Cardiac septum (tissue), 1 donor: ENCODE measurements at places on chromosomes 3 and 15.

- no peak for DNase-seq
These were observed 182.5 kb downstream of the VGLL4 start for GRCh38 chr3:11461226-11461625.

DNA sequence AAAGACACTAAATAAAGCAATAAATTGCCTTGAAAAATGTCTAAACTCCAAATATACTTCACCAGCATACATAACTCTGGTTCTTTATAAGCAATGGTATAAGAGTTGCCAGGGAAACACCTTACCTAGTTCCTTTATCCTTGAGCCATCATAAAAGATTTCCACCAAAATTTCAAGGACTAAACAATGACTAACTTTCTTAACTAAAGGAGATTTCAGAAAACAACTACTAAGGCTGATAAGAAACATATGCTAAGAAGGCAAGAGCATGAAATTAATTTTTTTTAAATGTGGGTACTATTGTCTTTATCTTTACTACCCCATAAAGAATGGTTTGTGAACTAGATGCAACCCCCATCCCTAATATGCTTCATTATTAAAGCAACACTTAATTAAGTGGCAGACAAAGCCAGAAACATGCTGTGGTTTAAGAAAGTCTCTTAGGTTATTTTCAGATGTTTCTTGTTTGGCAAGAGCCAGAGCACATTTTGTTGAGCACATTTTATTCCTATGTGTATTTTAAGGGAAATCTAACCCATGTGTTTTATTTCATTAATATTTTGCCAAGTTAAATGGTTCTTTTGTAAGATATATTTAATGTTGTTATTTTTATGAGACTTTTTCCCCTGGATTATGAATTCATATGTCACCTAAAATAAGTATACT, 17.4 kb upstream of the VEPH1 start:
- no peak for DNase-seq

DNA sequence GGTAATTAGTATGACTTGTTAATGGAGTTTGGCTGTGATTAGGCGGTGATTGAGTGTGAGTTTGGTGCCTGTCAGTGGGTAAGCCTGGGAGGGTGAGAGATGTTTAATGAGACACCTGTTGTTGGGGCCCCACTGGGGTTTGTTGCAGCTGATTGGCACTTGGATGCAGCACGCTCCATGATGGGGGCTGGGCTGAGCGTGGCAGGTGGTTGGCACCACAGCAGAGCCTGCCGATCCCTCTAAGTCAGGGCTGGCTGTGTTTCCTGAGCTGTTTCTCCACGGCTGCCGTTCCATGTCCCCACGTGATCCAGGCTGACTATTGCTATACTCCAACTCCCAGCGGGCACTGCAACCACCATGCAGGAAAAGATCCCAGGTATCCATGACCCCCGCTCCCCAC, 93.5 kb upstream of the ARRDC4 start:
- DNase-seq, result no peak

DNA sequence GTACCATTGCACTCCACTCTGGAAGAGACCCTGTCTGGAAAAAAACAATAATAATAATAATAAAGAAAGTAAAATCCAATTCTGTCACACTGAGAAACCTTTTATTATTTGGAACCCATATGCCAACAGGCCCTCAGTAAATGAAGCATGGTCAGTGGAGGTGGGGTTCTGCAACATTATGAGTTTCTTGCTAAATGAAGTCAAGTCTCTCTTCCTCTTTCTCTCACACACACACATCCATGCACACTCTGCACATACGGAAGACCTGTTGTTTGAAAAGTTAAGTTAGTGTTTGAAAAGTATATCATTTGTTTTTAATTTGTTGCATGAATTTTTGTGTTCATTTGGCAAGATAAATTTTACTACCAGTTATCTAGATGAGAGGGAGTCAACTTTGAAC, 27.8 kb downstream of the GAP43 start:
- no peak for DNase-seq

GRCh38 chr3:16551342-16551976, 38.0 kb upstream of the RFTN1 start:
- DNase-seq, result no peak

DNA sequence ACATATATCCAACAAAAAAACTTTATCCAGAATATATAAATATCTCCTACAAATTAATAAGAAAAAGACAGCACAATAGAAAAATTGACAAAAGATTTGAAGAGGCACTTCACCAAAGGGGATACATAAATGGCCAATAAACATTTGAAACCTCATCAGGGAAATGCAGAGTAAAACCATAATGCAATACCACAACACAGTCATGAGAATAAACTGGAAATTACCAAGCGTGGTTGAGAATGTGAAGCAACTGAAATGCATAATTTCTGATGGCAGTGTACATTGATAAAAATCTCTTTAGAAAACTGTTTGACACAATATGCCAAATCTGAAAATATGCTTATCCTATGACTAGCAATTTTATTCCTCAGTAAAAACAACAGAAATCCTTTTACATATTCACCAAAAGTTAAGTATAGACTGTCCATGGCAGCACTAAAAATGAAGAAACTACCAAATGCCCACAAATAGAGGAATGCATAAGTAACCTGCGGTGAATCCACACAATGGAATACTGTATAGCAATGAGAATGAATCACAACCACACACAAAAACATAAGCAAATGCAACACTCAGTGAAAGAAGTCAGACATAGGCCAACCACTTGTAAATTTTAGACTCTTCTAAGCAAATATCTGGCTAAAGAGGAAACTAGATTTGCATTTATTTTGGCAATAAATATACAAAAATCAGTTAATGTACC, 7.9 kb downstream of the LYZL4 start:
- no peak for DNase-seq

DNA sequence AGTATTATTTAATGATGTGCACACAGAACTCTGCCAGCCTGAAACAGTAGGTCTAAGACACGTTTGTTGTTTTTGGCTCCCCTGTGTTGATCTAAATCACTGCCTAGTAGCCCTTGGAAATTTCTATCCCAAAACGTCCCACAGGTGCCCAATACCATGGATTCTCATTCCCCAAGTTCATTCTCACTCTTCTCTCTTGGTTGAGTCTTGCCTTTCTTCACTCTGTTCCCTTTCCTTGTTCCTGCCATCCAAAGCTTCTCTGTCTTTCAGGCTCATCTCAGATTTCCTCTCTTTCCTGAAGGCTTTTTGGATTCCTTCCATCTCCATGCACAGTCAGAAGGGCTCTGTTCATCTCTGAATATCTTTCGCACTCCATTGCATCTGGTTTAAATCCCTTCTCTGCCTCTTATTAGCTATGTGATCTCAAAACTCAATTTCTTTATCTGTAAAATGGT, 54.2 kb downstream of the PPARG start:
- no peak for DNase-seq

DNA sequence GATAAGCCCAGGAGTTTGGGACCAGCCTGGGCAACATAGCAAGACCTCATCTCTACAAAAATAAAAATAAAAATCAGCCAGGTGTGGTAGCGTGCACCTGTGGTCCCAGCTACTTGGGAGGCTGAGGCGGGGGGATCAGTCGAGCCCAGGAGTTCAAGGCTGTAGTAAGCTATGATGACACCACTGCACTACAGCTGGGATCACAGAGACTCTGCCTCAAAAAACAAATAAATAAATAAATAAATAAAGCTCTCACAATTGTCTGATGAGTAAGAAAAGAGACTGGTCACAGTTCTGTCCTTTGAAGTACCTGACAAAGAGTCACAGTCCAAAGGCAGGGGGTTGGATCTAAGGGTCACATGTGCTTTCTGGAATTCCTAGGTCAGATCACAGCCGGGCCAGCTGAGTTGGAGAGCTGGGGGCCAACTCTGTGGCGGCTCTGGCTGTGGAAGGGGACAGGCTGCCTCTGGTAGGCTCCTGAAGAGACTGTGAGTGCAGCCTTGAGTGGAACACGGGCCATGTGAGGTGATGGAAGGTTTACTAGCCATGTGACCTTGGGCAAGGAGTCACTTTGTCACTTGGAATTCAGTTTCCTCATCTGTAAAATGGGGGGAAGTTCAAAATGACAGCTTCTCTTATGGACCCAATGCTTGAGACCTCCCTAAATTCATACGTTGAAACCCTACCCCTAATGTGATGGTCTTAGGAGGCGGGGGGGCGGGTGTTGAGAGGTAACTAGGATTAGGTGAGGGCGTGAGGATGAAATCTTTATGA, 47.2 kb downstream of the WHAMM start:
- DNase-seq, result no peak

GRCh38 chr15:60797444-60798040, 318.6 kb upstream of the ICE2 start:
- no peak for DNase-seq

DNA sequence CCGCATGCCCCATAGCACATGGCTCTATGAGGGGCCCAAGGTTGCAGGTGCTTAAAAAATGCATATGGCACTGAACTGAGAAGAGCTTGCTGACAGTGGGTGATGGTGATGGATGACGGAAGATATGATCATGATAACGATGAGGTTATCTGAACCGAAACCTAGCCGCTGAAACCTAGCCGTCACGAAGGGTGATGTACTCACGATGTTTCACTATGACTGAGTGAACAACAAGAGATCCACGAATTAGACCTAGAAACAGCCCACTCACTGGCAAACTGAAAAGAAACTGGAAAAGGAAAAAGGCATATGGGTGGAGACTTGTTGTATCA, 57.6 kb upstream of the BCL6 start:
- DNase-seq, result no peak

GRCh38 chr3:121431726-121432517, 113.9 kb downstream of the POLQ start:
- DNase-seq, result no peak

GRCh38 chr3:177928172-177928873, 607.9 kb upstream of the KCNMB2 start:
- DNase-seq, result no peak

DNA sequence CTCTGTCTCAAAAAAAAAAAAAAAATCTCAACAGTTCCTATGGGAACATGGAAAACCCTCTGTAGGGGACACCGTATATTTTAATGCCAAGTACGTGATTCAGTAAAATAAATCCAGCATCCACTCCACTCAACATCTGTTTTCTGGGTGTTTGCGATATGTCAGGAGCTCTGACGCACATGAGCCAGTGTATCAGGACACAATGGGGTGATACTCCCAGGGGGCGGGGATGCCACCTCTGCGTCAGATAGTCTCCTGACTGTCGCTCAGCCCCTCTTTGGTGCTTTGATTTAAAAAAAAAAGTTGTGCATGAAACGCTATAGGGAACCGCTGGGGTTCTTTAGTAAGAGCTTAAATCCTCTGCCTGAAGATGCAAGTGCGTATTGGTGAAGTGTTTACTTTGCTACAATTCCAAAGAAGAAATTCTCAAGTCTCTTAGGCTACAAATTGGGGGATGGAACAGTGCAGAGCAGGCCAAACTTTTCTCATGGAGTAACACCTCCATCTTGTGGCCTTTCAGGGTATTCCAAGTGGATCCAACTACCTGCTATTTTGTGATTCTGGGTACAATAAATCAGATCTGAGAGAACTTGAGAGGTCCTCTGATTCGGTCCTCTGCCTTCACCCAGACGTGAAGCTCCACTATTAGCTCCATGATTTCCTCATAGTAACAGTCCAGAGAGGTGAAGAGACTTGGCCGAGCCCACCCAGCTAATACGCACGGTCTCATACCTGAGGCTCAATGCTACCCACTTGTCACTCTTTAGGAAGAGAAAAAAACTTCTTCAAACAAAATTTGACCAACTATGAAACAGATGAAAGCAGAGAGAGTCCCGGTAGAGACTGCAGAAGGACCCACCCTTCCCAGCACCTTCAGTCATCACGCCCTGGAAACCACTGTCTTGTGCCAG, 9.3 kb upstream of the NR2E3 start:
- DNase-seq, result no peak

- DNase-seq, result no peak
These were observed 173.1 kb downstream of the MFSD1 start for GRCh38 chr3:158974904-158975303.

DNA sequence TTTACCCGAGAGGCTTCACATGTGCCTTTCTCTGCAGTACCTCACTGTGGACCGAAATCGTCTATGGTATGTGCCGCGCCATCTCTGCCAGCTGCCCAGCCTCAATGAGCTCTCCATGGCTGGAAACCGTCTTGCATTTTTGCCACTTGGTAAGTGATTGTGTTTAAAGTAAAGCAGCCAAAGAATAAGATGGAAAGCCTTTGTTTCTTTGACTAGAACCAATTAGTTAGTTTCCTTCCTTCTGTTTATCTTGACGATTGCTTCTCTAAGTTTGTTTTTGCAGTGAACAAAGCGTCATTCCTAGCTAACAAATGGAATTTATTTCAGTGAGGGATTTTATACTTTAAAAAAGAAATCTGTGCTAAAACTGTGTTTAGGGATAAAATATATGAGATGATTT, 82.7 kb downstream of the LRRC28 start:
- DNase-seq, result no peak

DNA sequence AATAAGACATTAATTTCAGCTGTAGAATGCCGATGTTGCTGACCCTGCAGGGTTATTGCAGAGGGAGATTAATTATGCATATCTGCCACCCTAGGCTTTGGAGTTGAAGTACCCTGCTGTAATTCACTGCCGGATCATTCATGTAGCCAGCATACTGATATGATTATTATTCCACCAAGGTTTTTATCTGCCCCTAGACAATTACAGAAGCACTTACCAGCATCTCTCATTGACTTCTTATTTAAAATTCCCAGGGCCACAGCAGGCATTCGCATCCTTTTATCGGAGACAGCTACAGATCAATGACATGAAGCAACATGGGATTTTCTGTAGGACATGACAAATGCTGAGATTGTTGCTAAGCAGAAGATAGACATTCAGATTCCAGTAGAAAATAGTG, 31.3 kb downstream of the IL1RAP start:
- DNase-seq, result no peak

DNA sequence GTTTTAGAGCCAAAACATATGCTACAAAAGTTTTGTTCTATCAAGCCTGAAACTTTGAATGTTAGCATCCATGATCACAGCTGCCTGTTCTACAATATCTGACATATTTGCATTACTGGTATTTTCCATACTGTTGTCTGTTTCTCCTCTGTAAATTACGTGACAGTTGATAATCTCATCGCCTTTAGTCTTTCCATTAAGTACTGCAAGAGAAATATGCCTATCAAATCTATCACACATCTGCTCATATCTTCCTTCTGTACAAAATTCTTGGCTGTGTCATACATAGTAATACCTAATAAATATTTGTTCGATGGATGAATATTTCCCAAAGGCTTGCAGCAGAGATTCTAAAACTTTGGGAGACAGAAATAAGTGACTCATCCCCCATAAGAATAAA, 717.3 kb downstream of the OTOL1 start:
- no peak for DNase-seq

GRCh38 chr3:153069598-153070510, 92.2 kb upstream of the RAP2B start:
- no peak for DNase-seq

GRCh38 chr15:101689901-101690300, 34.4 kb downstream of the TARS3 start:
- DNase-seq, result no peak
